Neural progenitor cell (in vitro differentiated cells): ENCODE measurements at places on chromosomes 13 and 19.
A peak's percentile ranks its signal among the peaks of the same experiment; 100 is the strongest.

DNA sequence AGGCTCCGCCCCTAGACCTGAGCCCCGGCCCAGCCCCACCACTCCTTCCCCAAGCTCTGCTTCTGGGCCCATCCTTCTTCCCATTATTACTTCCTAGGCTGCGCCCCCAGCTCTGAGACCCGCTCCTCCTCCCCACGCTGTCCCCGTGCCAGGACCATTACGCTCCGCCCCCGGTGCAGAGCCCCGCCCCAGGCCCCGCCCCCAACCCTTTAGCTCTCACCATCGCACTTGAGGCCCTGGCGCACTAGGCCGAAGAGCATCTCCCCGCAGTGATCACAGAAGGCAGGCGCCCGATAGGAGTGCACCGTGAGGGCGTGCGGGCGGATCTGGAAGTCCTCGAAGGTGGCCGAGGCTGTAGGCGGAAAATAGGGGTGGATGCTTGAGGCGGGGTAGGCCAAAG lies 6.2 kb downstream of the PRKD2 start:
- DNase-seq: peak; percentile 46

GRCh38 chr13:73952648-73953047 lies 181.6 kb downstream of the KLF12 start:
- no peak for DNase-seq

DNA sequence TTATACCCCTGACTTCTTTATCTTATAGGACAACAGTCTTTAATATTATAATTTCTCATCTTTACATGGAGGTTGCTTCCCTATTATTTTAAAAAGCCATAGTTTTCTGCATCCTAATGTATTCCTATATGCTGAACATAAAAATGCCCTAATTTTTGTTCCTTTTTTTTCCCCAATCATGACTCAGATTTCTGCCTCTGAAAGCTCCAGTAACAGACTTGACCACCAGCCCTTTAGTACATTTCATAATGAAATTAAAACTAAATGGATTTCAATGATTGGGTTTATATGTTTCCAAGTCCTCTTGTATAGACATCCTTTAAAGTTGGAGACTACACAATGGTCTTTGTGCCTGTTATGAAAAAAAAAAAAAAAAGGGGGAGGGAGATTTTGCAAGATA lies 712.5 kb downstream of the DIAPH3 start:
- no peak for DNase-seq

- DNase-seq: peak; percentile 29
Measured at GRCh38 chr13:96229356-96229755, 139.4 kb downstream of the HS6ST3 start.

DNA sequence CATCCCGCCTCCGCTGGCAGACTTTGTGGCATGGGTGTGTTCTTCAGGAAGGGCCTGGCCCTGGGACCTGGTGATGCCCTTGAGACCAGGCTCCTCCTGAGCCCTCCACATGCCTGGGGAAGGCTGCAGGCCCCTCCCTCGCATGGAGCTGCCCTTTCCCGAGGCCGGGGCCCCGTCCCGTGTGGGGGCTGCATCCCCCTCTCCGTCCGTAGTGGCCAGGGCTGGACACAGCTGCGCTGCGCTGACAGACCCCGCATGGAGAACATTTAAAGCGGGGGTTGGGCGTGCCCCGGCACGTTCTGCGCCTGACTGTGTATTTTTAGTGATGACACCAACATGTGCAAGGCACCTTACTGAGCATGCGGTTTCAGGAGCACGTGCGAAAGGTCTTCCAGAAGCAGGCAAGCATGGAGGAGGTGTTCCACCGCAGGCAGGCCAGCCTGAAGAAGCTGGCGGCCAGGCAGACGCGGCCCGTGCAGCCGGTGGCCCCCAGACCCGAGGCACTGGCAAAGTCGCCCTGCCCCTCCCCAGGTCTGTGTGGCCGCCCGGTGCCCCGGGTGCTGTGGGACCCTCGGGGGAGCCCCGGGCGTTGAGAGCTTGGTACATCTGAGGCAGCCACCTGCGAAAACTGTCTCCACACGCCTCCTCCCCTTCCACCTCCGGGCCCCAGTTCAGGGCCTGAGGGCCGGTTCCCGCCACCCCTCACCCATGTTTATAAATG lies 28.8 kb upstream of the F7 start:
- DNase-seq: no peak

DNA sequence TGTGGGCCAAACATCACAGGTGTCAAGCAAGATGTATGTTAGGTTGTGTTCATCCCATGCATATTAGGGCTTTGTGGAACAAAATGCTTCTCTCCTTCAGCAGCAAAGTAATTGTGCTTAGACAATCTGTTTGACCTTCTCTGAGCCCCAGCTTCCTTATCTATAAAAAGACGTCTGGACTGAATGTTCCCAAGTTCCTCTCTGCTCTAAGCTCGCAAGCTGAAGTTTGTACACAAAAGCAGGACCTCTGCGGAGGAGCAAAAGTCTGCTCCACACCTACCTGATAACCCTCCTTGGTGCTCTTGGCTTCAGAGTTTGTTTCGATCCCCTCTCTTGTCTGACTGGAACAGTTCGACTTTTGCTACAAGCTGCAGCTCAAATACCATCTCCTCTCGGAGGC lies 95.7 kb upstream of the UBL3 start:
- DNase-seq: no peak

GRCh38 chr13:48678316-48678715 lies 24.6 kb downstream of the CYSLTR2 start:
- peak; percentile 7 for DNase-seq

DNA sequence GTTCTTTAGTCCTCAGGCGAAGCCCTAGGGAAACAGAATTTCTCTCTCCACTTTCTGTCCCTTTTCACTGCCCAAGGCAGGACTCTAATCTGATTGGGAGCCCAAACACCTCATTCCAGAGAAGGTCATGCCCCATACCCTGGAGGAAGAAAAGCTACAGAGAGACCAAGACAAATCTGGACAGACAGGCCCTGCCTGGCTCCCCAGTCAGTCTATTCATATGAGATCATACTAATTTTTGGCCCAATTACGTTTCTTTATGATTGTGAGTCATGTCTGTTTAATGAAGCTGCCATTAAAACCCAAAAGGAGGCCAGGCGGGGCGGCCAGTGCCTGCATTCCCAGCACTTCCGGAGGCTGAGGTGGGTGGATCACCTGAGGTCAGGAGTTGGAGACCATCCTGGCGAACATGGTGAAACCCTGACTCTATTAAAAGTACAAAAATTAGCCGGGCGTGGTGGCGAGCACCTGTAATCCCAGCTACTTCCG lies 3.3 kb upstream of the AP3D1 start:
- no peak for DNase-seq

- no peak for DNase-seq
Measured at GRCh38 chr19:11061952-11062351, 27.3 kb upstream of the LDLR start.

DNA sequence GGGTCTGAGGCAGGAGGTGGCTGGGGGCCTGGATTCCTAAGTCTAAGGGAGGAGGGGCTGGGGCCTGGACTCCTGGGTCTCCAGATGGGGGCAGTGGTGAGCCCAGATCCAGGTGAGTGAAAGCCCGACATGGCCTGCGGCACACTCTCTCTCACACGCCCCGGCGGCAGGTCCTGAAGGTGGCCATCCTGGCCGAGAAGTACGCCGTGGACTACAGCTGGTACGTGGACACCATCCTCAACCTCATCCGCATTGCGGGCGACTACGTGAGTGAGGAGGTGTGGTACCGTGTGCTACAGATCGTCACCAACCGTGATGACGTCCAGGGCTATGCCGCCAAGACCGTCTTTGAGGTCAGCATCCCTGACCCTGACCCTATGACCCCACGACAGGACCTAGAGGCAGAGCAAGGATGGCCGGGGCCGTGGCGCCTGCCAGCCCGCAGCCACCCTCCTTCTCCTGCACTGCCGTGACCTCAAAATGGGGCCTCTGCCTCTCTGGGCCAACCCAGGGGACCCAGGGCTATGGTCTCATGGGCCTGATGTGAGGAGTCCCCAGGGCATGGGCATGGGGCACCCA lies 13.2 kb downstream of the FUZ start:
- DNase-seq: peak; percentile 57

DNA sequence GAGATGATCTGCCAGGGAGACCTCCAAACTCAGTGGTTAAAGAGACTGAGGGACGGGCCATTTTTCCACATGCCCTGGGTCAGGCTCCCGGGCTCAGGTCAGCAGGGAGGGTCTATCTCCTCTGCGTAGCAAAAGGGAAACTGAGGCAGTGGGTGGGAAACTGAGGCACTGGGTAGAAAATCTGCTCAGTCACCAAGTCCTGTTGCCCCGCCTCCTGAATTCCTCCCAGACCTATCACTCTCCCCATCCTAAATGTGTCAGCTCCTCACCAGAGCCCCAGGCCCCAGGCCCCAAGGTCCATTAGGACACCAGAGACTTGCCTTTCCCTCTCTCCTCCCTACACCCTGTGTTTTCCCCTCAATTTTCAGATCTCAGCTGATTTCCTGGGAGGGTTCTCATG lies 2.4 kb downstream of the CD320 start:
- DNase-seq: no peak

DNA sequence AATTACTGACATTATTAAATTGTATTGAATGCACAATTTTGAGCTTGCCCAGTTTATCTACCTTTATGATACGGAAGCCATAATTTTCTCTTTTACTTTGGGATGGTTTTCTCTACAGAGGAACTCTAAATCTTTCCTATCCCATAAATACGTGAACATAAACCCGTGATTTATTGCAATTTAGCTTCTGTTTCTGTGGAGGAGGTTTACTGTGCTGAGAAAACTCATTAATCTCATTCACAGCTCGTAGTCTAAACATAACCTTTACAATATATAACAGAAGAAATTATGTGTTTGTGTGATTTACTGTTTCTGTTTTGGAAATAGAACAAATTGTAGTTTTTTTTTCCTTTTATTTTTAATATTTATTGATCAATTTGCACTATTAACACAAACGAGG lies 207.1 kb upstream of the PCDH9 start:
- DNase-seq: no peak

- DNase-seq: no peak
Measured at GRCh38 chr13:87798536-87798935, 127.4 kb downstream of the SLITRK5 start.

GRCh38 chr13:28353679-28354078 lies 141.2 kb downstream of the FLT1 start:
- no peak for DNase-seq

DNA sequence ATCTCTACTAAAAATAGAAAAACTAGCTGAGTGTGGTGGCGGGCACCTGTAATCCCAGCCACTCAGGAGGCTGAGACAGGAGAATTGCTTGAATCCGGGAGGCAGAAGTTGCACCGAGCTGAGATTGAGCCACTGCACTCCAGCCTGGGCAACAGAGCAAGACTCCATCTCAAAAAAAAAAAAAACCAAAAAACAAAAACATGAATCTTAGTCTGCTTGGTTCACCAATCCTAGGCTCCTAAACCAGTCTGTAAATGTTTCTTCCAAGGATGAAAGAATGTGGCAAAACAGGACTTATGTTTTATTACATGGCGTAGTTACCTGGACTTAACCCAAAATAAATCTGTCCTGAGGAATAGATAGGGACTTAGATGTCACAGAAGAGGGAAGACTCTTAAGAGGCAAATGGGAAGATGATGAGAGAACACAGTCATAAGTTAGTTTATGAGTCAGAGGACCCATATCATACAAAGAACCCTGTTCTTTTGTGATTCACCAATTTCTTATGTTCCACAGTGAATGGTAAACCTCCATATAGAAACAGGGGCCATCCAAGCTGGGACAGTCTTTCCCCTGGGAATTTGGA lies 6.9 kb upstream of the FBXL3 start:
- DNase-seq: no peak

DNA sequence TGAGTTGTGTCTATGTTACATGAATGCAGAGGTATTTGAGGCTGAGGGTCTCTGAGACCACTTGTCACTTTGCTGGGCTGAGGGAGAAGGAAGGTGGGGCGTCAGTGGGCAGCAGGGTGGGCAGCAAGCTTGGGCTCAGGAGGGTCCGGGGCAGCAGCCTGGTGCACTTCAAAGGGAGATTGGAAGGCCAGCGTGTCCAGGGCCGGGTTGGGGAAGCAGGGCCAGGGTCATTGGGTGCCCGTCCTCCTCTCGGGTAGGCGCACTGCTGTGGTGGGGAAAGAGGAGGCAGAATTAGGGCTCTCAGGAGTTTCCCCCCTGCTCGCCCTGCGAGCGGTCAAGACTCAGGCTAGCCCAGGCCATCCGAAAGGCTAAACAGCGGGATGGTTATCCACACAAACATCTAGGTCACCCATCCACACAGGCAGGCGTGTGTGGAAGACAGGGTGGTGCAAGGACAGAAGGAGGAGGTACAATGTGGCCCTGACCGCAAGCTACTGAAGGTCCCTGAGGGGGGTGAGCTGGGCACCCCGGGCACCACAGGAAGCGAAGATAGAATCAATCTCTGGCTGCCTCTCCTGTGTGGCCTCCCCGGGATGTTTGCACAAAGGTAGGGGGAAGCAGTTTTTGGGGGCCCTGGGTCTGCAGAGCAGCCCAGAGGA lies 37.7 kb downstream of the MYO9B start:
- DNase-seq: no peak

GRCh38 chr19:6340493-6341201 lies 7.2 kb upstream of the ACER1 start:
- peak; percentile 30 for DNase-seq

DNA sequence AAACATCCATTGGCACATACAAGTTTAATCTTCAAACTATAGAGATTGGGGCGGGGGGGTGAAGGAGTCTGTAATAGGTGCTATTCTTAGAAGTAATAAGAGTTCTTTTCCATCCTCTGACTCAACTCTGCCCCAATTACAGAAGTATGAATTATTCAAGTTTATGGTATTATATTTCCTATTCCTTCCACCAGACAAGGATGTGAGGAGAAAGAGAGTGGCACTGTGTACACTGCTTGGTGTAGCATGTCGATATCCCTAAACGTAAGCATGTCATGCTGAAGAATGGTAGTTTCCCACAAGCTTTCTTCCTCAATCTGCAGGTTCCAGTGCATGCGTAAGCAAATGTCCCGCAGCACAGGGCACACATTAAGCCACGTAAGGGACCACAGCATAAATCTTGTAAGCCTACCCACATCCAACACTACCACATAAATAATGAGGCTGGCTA lies 14.1 kb downstream of the BRD4 start:
- no peak for DNase-seq

- DNase-seq: no peak
Measured at GRCh38 chr13:51005566-51005965, 96.0 kb downstream of the RNASEH2B start.

- DNase-seq: peak; percentile 44
Measured at GRCh38 chr19:1035998-1036621, 3.8 kb upstream of the ABCA7 start.

DNA sequence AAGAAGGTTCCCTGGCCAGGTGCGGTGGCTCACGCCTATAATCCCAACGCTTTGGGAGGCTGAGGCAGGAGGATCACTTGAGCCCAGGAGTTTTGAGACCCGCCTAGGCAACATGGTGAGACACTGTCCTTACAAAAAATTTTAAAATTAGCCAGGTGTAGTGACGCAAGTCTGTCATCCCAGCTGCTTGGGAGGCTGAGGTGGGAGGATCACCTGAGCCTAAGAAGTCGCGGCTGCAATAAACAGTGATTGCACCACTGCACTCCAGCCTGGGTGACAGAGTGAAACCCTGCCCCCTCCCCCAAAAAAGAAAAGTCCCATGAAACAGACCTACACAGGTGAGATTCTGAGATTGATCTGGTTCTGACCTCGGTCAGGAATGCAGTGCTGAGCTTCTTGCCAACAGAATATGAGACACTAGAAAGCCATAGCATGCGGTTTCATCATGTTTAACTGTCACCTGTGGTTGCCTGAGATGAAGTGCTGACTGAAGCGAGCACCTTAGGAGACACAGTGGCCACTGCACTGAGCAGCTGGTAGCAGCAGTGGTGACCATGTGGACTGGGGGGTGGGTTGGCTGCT lies 2.0 kb upstream of the A1BG start:
- DNase-seq: no peak
